ENCODE measurements at places on chromosomes 1 and 21.

- DNase-seq = no peak
Observed at GRCh38 chr1:244181867-244182266, 130.8 kb downstream of the ZBTB18 start.

- DNase-seq = no peak
Observed at GRCh38 chr1:203681739-203682138, 55.1 kb downstream of the ATP2B4 start.

DNA sequence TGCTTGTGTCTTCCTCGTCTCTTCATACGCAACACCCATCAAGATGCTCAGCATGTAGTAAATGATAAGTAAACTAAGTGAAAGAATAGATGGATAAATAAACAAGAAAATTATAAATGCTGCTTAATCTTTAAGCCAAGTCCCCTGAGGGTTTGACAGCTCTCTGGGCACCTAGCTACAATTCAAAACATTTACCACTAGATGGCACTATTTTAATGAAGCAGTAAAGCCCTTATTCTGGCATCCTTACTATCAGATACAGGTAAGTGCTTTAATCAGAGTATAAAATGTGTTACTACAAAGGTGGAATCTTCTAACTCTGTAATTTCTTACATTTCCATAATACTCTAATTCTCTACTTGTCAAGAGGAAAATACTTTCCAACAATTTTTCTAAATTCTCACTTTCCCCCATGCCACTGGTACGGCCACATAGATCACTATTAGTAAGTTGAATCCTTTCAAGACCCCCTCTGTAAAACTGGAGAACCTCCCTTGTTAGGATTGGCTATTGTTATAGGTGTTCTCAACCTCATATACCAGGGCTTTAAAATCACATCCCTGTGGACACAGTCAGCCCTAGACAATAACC lies 137.8 kb downstream of the BARHL2 start:
- peak; percentile 81 for DNase-seq

GRCh38 chr1:205374210-205375078 lies 17.7 kb upstream of the KLHDC8A start:
- peak; percentile 43 for DNase-seq

- DNase-seq = no peak
Observed at GRCh38 chr1:96524100-96524499, 197.5 kb upstream of the PTBP2 start.

DNA sequence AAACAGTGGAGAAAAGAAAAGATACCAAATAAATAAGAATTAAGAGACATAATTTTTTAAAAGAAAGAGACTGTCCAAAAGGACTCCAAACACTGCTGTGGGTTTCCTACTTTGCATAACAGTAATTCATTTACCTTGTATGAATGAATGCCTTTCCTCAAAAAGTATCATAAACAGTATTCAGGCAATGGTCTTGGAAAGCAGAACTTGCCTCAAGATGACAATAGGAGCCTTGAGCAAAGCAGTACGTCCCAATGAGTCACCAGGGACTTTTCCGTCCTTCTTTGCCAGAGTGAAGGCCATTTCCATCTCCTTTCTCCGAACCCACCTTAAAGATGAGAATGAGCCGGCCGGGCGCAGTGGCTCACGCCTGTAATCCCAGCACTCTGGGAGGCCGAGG lies 186.4 kb downstream of the ZBTB18 start:
- no peak for DNase-seq

DNA sequence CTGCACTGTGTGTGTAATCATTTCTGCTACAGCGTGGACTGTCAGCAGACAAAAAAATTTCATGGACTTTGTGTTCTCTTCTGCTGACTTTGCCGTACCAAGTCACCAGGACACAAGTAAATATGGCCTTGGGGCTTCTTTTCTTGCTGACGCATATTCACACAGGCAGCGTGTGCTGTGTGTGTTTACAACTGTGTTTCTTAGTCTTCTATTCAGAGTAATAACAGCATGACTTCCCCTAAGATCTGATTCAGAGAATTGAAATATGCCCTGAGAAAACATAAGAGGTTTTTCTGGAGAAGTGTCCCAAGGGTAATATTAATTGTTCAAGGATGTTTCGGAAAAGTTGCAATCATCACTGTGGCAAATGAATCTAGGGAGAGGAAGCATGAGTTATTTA lies 47.1 kb upstream of the DYNLT5 start:
- DNase-seq = no peak

DNA sequence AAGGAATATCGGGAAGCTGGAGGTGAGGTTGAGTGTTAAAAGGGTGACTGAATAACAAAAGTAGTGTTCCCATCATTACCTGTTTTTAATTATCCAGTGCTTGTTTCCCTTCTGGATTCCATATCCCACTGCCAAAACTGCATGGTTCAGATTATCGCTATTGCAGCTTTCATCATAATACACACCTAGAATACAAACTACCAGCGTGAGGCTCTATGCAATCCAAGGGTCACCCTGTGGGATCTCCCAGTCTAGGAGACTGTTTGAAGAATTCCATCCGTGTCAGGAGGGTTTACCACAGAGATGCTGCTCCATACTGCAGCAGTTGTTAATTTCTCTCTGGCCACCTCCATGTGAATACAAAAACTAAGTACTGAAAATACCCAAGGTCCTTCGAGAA lies 9.0 kb downstream of the CTSK start:
- DNase-seq = no peak

GRCh38 chr1:23424293-23425192 lies at the start of gene TCEA3:
TCEA3 (minus strand) TSS chr1:23424748; CDS start chr1:23424633, 115 bp downstream.
- no peak for DNase-seq

DNA sequence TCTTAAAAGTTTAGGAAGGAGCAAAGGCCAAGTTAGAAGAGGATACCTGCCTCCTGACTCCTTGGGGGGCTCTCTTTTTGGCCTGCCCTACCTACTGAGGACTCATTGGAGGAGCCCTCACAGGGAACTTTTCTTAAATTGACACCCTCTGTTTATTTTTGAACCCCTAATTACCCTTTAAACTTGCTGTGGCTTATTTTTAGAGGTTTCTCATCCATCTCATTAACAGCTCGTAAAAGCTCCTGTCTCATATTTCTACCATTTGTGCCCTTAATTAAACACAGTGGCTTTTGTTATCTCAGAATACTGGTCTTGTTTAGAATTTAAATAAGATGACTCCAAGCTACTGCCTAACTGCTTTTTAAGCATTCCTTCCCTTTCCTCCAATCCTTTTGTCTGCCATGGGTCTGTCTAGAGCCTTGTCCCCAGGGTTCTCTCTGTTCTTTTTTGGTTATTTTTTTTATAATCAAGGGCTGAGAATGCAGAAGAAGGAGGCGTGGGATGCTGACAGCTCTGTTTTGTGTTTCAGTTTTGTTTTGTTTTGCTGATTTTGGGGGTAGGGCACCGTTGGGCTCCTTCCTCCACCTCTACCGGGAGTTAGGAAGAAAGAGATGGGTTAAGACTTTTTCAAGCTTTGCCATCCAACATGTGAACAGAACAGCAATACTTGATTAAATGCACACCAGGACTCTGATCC lies 78.0 kb downstream of the SYT6 start:
- no peak for DNase-seq

- DNase-seq = peak; percentile 98
Observed at GRCh38 chr1:38014171-38014570, 1.6 kb downstream of the UTP11 start.

- no peak for DNase-seq
Observed at GRCh38 chr1:226021401-226021800, 22.3 kb upstream of the SDE2 start.

- no peak for DNase-seq
Observed at GRCh38 chr1:3065797-3066196, 3.2 kb upstream of the PRDM16 start.

GRCh38 chr1:227899141-227899819 lies 48.5 kb downstream of the WNT9A start:
- DNase-seq = no peak

DNA sequence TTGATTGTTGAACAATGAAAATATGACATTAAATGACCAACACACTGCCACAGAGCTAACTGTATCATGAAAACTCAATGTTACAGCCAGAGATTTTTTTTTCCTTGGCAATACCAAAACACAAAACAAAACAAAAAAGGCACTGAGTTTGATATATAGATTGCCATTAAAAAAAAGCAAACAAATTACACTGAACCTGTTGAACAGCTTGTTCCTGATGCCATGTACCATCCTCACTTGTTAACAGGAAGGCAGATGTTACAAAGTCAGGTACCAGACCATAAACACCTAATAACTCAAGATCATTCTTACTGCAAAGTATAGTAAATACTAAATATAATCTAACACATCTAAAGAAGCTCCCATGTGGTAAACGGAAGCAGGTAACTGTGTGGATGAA lies 75.2 kb downstream of the ZNF644 start:
- DNase-seq = no peak

GRCh38 chr1:207830788-207831187 lies 78.9 kb downstream of the CD46 start:
- DNase-seq = no peak

GRCh38 chr1:187634940-187635339 lies 806.2 kb downstream of the PLA2G4A start:
- no peak for DNase-seq

- DNase-seq = peak; percentile 80
Observed at GRCh38 chr1:115969509-115969908, 6.8 kb upstream of the SLC22A15 start.

- peak; percentile 26 for DNase-seq
Observed at GRCh38 chr1:45769261-45769932, 18.9 kb upstream of the IPP start.

- DNase-seq = peak; percentile 87
Observed at GRCh38 chr1:24438423-24438901, 22.9 kb downstream of the NIPAL3 start.

DNA sequence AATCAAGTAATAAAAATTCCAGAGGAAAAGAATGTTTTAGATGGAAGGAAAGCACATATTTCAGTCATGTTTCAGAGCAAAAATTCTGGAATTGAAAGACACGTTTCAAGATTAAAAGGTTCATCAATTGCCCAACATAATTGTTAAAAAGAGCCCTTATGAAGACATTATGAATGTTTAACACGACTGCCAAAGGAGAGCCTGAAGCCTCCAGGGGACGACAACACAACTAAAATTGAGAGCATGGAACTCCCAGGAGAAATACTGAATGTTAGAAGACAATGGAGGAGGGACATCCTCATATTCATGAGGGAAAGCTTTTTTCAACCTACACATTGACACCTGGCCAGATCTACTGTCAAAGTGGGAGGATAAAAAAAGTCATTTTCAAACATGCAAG lies 16.0 kb downstream of the OR2T11 start:
- DNase-seq = peak; percentile 67

DNA sequence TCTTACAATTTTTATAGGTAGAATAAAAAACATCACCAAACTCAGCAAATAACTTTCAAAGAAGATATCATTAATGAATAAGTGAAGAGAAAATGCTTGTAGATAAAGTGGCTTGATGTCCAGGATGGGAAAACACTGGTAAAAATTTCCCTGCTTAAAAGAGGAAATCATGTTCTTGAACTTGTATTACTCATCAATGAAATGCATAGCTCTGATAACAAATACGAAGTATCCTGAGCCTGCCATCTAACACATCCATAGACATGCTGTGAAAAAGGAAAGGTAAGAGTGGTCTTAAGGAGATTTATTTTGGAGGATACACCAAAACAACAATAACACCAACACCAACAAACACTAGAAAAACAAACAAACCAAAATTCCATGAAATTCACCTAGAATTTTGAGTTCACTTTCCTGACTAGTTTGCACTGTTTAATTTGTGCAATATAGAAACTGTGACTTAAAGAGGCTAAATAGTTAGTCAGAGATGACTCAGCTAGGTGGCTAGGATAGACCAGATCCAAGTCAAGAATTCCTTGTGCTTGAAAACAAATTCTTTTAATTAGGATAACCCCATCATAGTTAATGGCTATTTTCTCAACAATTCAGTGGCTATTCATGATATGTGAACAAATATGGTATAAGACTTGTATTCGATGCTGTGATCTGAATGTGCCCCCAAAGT lies 179.8 kb upstream of the KCNK2 start:
- no peak for DNase-seq

- no peak for DNase-seq
Observed at GRCh38 chr1:159828176-159828575, 1.5 kb downstream of the SLAMF8 start.

- DNase-seq = peak; percentile 59
Observed at GRCh38 chr1:209421978-209422680, 161.4 kb upstream of the CAMK1G start.

DNA sequence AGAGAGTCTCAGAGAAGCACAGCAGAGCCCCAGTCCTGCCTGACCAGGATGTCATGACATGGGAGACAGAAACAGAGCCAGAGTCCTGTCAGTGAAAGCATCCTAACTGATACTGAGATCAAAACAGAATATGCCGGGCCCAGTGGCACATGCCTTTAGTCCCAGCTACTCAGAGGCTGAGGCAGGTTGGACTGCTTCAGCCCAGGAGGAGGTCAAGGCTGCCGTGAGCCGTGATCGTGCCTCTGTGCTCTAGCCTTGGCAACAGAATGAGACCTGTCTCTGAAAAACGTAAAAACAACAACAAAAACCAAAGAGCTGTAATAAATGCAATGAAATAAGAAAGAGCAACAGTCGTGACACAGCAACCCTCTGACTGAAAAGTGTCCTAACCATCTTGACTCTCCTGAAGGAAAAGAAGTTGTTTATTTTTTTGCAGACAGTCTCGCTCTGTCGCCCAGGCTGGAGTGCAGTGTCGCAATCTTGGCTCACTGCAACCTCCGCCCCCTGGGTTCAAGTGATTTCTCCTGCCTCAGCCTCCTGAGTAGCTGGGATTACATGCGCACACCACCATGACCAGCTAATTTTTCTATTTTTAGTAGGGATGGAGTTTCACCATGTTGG lies 189.2 kb downstream of the SLC45A1 start:
- DNase-seq = no peak

DNA sequence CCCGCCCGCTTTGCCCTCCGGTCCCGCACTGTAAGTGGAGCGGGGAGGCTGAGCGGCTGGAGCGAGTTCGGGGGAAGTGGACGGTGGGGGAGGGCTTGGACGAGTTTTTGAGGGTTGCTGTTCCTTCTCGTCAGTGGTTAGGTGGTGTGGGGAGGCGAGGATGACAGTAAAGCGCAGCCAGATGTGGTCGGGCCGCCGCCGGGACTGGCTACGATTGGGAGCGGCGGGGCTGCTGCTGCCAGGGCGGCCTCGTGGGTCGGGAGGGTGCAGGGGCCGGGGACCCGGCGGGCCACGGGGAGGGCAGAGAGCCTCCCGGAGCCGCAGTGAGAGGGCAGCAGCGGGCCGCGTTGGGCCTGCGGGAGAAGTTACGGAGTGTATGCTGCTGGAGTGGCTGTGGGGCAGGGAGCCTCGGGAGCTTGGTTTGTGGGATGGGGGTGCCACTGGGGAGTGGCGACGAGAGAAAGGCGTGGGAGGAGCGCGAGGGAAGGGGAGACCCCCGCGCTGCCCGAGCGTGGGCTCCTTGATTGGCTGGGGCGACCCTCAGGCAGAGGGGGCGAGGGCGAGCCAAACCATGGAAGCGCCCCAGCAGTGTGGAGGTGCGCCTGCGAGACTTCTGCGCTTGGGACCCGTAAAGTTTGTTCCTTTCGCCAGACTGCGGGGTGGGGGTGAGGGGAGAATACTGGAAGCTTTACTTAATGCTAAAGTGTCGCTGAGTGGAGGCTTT lies 2.1 kb downstream of the ADGRL2 start:
- DNase-seq = peak; percentile 73

- no peak for DNase-seq
Observed at GRCh38 chr1:219659005-219659600, 46.2 kb upstream of the ZC3H11B start.
